CD4-positive, alpha-beta T cell treated with Interleukin-15 for 1 hour (primary cell): ENCODE measurements at places on chromosomes 4 and X.

DNA sequence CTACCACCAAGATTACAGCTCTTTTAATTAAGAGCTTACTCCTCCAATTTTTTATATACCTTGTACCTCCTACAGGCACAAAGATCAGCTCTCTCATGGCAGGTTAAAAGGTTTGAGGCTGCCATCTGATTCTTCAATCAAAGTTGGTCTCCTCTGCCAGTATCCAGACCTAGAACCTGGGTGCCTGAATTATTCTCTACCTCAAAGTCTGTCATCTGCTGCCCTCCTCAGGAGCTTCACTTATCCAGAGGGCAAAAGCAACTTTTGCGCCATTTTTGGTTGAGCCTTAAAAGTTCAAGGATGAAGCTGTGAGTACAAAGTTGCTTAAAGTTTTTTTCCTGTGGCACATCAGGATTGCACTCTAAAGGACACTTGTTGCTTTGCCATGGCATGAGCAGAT is 343.7 kb upstream of the PPP1R2C start:
- DNase-seq: no peak

DNA sequence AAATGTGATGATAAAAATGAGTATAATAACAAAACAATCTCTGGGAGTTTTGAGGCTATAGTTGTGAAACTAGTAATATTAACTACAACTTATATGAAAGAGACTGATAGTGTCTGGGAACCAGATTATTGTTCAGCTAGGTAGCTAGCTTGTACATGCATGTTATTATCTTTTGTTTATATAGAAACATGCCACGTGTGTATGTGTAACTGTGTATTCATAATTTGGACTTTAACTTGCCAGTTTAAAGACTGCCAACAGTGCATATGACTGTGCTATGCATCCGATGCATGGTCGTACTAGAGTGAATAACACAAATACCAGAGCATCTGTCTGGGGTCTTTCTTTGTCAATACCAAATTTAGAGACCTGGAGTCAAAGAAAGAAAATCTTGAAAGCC is 92.2 kb downstream of the ADGRL3 start:
- no peak for DNase-seq

- no peak for DNase-seq
These were observed 29.9 kb upstream of the CPLX1 start for GRCh38 chr4:855880-856224.

- DNase-seq: no peak
These were observed 1910.4 kb downstream of the C4orf33 start for GRCh38 chr4:131006388-131006787.

DNA sequence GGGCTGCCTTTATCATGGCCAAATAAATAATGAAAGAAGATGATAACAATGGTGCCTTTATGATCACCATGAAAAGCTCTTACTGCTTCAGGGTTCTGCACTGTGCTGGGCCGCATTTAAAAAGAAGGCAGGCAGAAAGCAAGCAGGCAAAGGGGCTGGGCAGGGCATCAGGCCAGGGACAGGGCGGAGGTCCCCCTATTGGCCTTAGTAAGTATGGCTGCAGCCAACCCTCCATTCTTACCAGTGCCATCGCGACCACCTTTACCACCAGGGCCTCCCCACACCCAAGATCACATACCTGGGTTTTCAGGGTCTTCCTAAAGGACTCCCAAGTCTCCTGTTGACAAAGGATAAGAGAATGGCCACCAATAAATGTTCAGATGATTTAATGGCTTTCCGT is 38.9 kb downstream of the CNGA2 start:
- no peak for DNase-seq

GRCh38 chrX:13638826-13639225 is 14.1 kb upstream of the TCEANC start:
- no peak for DNase-seq

DNA sequence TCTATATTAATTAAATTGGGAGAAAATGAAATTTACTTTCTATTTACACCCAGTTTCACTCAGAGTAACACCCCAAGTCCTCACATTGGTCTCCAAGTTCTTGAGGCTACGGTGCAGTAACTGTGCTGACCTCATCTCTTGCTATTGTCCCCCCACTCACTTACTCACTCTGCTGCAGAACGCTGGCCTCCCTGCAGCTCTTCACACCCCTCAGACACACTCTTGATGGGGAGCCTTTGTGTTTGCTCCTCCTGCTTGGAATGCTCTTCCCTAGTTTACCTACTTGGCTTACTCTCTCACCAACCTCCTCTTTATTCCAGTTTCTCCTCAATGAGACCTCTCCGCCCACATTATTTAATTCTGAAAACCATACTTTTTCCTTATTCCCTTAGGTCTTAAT is 22.2 kb upstream of the SPARCL1 start:
- no peak for DNase-seq

GRCh38 chr4:180832073-180832472 is 1411.1 kb upstream of the TENM3 start:
- no peak for DNase-seq

GRCh38 chr4:147088146-147088545 is 142.5 kb upstream of the TTC29 start:
- no peak for DNase-seq

DNA sequence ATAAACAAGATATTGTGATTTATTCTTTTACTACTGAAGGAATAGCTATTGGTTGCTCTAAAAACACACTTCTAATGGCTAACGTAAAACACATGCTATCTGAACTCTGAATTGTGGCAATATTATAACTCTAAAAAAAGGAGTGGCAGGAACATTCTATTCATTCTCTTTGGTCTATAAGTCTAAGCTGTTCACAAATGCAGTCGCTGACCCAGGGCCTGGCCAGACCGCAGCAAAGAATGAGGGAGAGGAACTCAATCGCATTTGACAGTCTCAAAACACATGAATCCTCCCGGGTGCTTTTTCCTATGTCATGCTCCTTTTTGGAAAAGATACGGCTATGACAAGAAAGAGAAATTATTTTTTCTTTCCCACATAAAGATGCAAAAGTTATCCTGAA is 651.6 kb upstream of the PITX2 start:
- no peak for DNase-seq

DNA sequence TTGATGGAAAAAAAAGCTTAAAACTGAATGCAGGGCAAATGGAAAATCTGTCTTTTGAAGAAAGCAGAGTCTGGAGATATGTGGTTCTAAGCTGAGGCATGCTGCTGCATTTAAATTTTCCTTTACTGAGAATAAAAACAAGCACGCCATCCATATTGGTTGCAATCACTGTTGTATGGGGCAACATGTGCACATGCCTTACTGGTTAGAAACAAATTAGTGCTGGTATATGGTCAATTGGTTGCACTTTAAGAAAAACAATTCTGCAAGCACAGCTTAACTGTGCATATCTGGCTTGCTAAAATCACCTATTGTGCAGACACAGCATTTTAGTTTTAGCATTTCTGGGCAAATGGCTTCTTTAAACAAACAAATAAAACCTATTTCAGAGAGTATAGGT is 239.1 kb downstream of the NDST4 start:
- DNase-seq: no peak

DNA sequence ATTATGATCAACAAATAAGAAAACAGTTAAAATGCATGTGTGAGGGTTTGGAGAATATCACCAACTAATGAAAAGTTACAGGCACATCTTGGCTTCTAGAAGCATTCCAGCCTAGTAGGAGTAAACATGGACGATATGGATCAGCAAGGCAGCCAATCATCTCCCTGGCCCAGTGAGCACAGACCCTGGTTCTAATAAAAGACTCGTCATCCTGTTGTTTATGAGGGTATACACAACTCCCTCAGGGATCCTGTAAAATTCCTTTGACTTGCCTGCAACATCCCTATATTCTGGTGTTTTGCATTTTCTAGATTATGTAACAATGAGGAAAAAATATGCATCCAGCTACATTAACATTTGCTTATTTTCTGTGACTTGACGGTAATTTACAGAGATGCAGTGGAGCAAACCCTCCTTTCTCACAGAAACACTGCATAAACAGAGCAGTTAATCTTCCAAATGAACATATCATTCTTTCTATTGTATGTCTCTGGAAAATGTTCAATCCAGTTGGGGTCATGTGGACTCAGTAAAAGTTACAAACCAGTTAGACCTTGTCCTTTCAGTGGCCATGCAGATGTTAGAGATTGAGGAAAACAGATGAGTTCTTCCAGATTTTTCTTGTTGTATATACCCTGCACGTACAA is 88.9 kb upstream of the NDP start:
- no peak for DNase-seq

GRCh38 chr4:102578819-102579218 is 77.7 kb downstream of the NFKB1 start:
- no peak for DNase-seq

DNA sequence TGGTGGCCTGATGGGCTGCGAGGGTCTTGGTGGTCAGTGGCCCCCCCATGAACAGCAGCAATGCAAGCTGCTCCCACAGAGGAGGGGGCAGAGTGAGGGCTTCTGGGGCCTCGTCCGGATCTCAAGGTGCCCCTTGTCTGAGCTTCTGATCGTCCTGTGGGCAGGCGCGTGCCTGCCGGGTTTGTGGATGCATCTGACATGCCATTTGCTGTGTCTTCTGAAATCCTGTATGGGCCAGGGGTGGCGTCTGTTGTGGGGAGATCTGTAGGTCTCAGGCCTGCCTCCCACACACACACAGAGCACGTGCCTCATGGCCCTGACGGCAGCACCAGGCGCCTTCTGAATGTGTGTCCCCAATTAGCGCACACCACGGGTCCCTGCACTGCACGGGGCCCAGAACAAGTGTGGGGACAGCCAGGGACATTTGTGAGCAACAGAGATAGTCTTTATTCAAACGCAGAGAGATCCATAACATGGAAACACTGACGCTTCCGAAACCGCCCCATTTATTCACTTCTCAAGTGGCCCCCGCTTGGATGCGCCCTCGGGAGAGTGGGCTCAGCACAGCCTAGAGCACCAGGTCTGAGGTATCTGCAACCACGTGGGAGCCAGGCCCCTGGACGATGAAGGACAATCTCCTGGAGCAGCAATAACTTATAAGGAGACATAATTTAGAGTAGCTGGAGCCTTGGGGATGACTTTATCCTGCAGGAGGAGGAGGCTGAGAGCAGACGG is 5.7 kb downstream of the SPON2 start:
- no peak for DNase-seq

- no peak for DNase-seq
These were observed 501.6 kb downstream of the PPARGC1A start for GRCh38 chr4:23388255-23388654.

DNA sequence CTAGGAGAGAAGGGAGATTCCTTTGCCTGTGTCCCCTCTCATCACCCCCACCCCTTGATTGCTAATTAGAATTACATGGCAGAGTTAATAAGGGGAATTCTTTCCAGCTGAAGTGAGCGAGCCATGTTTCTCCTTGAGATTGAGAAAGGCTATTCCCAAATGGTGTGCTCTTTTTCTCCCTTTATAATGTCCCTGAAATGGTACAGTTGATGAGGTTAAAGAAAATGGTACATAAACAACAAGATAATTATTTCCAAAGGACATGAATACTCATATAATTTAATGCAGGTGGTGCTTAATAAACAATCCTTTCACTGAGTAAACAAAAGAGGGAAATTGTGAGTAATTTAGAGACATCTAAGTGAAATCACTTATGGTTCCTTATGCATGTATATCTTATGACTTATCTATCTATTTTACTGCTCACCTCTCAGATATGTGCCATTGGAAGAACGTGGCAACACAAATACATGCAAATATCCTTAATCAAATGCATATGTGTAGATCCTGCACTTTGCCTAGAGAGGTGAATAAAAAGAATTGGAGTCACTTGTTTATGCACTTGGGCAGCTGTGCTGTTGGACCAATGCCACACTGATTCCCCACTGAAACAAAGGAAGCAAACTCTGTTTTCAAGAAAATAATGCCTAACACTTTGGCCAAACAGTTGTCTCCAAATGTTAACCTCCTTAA is 106.6 kb upstream of the WDR44 start:
- DNase-seq: no peak

DNA sequence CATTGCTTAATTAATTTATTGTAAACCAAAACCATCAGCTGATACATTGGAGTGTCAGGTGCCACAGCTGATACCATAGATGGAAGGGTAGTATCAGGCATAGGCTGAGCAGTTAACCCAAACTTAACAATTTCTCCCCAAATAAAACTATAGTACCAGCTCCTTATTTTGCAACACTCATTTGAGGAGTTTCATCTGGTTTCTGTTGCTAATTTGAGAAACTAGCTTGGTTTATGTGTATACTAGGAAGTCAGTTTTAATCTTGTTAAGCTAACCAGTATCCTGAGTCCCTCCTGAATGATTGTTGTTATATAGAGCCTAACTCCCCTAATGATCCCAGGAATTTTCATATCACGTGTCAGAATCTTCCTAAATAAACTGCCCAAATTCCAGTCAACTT is 12.7 kb downstream of the DCAF16 start:
- no peak for DNase-seq

- peak; percentile 53 for DNase-seq
These were observed 17.2 kb downstream of the SPIN3 start for GRCh38 chrX:56978172-56978571.
